Glutamatergic neuron (in vitro differentiated cells): ENCODE measurements at places on chromosomes 5 and 9. TPM values are rescaled to one million over a fixed set of nuclear protein-coding genes. Genes with fewer than 3 reads are reported as not detected.

QSOX2 gene
- total RNA-seq: 21.2 TPM

RGS7BP gene
- 0.27 TPM for total RNA-seq

ELOVL7 gene
- total RNA-seq: 0.59 TPM

SPATA31C1 gene
- total RNA-seq: not detected

SLIT3 gene
- total RNA-seq: 11.5 TPM

FBXW5 gene
- total RNA-seq: 77.9 TPM

NACC2 gene
- total RNA-seq: 3.9 TPM

CCDC183 gene
- total RNA-seq: 20.0 TPM

ZNF300 gene
- total RNA-seq: 33.9 TPM

CHMP5 gene
- total RNA-seq: 61.7 TPM

GGTA1 gene
- total RNA-seq: not detected

ZNF366 gene
- total RNA-seq: not detected

LCN9 gene
- total RNA-seq: not detected

PTPN3 gene
- total RNA-seq: 1.6 TPM

LHX2 gene
- total RNA-seq: 6.7 TPM

FAM13B gene
- total RNA-seq: 31.4 TPM

SLCO6A1 gene
- total RNA-seq: 1.6 TPM

IFNK gene
- total RNA-seq: not detected

DMRT3 gene
- total RNA-seq: 1.7 TPM

CATSPER3 gene
- total RNA-seq: 0.54 TPM

SPINK7 gene
- total RNA-seq: not detected

EGFLAM gene
- total RNA-seq: 13.2 TPM

OBP2A gene
- total RNA-seq: not detected

SVEP1 gene
- total RNA-seq: 0.10 TPM

CD14 gene
- 0.64 TPM for total RNA-seq

IL31RA gene
- not detected for total RNA-seq

NTNG2 gene
- total RNA-seq: 43.7 TPM

SOX30 gene
- total RNA-seq: not detected

SHC3 gene
- 0.83 TPM for total RNA-seq

ASPN gene
- not detected for total RNA-seq

RNF224 gene
- 0.39 TPM for total RNA-seq

SHISAL2B gene
- not detected for total RNA-seq

C5orf58 gene
- total RNA-seq: not detected
